ENCODE measurements at places on chromosomes 7 and 10.
A peak's percentile ranks its signal among the peaks of the same experiment; 100 is the strongest.

- peak; percentile 47 for DNase-seq
These were observed 94.7 kb upstream of the ZMIZ1 start for GRCh38 chr10:78973901-78974616.

DNA sequence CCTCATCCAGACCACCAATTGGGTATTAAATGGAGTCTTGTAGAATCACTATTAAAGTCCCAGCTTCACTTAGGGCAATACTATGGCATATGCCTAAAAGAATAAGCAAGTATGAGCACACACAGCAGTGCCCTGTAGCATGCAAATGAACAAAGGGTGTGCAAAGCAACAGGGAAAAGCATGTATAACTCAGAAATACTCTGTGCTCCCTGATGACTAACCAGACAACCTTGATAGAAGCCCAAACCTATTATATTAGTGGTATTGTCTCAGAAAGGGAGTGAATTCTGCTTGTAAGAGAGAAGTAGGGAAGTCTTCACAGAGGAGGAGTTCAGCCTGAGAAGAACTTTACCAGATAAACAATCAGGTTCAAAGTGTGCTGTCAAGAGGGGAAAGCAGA lies 131.2 kb downstream of the DGKI start:
- DNase-seq: no peak

- no peak for DNase-seq
These were observed 97.5 kb downstream of the CREM start for GRCh38 chr10:35224045-35224740.

GRCh38 chr7:98805956-98806838 lies 63.6 kb downstream of the TMEM130 start:
- DNase-seq: no peak

DNA sequence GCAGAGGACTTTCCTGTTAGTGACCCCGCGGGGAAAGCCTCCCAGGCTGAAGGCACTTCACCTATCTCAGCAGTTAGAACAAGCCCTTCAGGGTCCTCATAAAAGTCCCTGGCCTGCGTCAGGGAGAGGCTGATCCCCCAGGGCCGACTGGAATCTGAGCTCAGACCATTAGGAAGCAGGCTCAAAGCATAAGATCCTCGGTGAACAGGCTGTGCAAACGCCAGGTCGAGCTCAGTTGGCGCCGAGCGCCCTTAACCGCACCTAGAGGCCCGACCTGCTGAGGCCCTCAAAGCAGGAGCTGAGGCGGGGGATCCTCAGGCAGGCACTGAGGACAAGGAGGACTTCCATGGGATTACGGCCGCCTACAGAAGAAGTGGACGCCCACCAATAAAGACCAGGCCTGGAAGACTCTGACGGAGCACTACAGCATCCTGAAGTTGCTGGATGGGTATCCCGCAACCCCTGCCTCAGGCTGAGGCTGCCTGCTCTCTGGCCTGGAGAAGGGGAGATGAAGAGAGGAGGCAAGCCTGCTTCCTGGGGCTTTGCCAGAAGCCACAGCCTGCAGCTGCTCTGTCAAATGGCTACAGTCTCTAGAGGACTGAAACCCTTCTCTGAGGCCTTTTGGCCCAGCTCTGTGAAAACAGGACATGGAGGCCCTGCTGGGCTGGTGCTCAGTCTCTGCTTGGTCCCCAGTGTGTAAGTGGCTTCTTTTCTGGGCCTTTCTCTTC lies 29.9 kb downstream of the LIPJ start:
- no peak for DNase-seq

- no peak for DNase-seq
These were observed 118.1 kb downstream of the ZNF736 start for GRCh38 chr7:64431838-64432237.

GRCh38 chr7:41709621-41710020 lies 6.7 kb upstream of the INHBA start:
- DNase-seq: no peak

- DNase-seq: no peak
These were observed 1059.4 kb downstream of the NRG3 start for GRCh38 chr10:82934429-82934828.

DNA sequence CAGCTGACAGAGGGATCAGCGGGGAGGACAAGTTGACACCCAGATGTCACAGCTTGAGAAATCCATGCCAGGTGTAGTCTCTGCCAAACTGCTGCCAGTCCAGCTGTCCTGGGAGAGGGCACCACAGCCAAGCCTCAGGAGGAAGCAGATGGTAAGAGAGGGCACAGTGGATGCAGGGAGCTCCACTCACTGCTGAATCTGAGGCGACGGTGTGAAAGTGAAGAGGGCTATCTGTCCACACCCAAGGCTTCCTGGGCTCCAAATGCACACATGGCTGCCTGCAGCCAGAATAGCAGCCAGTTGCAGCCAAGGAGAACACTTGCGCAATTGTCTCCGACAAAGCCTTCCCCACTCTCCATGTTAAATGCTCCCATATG lies 502.4 kb downstream of the GRID1 start:
- DNase-seq: no peak

- DNase-seq: no peak
These were observed 454.8 kb downstream of the KCNMA1 start for GRCh38 chr10:77182803-77183202.

DNA sequence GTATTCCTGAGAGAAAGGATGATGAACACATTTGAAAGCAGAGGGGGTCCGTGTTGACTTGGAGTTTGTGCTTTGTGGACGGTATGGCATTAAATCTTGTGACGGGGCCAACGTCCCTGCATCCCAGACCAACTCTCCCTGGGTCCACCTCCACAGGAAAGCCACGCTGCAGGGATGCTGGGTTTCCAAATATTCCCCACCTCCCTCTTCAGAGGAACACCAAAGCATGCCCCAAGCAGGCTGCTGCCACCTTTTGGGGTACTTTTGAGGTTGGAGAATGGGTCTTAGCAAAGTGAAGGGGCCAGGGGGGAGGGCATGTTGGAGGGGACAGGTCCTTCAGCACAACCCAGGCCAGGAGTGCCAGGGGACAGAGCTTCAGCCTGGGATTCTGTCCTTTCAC lies 504.4 kb downstream of the TCERG1L start:
- DNase-seq: no peak

DNA sequence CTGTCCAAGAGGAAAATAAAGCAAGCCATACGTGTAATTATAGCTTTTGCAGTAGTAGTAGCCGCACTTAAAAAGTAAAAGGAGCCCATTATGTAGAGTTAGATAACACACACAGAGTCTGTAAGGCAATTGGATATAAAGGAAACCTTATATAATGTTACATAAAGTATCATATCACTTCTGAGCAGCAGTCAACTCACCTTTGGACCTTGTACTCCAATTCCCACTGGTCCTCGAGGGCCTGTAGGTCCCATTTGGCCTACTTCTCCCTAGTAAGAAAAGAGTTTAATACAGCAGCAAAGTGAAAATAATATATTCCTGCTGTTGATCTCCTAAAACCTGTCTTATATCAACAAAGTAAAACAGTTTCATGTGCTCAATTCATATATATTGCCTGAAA lies 83.6 kb downstream of the COL28A1 start:
- DNase-seq: no peak

DNA sequence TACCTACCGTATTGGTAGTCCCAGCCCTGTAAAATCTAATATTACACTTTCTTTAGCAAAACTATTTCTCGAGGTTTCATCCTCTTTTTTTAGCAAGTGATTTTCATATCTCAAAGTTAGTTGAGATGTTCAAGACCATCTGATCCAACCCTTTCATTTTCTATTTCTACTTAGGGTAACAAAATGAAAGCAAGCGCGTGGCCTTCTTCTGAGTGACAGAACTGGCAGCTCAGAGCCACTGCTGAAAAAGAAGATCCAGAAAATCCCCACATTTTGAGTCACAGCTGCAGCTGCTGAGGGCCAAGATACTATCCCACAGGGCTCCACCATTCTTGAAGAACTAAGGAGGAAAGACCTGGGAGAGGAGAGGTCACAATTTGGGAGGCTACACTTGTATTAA lies 24.8 kb upstream of the ZNF800 start:
- DNase-seq: peak; percentile 21

DNA sequence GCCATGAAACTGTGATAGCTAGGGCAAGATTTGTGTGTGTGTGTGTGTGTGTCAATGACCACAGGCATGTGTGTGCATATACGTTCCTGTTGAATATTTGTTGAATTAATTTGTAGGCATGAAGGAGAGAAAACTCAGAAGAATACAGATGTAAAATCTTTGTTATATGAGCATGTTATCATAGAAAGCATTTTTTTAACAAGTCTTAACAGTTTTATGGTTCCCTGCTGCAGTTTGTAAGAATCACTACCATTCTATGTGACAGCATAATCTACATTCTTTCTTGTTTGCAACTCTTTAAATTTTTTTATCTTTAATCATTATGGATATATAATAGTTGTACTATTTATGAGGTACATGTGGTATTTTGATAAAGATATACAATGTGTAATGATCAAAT lies 130.3 kb downstream of the CD36 start:
- no peak for DNase-seq

- DNase-seq: no peak
These were observed 72.2 kb upstream of the TMEM140 start for GRCh38 chr7:135075716-135076115.

GRCh38 chr10:45607276-45607675 lies 65.3 kb downstream of the ZFAND4 start:
- no peak for DNase-seq

DNA sequence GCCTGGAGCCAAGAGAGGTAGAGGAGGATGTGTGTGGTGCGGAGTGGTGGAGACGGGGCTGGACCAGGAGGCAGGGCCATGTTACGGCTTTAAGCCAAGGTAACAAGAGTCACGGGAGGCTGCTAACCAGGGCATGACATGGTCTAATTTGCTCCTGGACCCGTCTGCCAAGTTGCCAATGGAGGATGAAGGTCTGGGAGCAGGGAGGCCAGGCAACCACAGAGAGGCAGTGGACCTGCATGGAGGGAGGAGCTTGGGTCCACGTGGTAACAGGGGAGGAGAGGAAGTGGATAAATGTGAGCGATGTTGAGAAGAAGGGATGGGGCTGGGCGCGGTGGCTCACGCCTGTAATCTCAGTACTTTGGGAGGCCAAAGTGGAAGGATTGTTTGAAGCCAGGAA lies 31.0 kb downstream of the SRRM3 start:
- no peak for DNase-seq

GRCh38 chr10:101050208-101051069 lies 11.3 kb upstream of the KAZALD1 start:
- DNase-seq: no peak

DNA sequence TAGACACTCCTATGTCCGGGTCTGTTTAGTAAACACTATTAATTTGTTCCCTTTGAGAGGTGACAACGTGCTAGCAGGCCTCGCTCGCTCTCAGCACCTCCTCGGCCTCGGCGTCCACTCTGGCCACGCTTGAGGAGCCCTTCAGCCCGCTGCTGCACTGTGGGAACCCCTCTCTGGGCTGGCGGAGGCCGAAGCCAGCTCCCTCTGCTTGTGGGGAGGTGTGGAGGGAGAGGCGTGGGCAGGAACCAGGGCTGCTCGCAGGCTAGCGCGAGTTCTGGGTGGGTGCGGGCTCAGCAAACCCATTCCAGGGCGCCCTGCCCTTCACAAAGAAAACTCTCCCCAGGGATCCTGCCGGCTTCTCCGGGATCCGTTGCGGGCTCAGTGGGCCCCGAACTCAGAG lies 144.4 kb upstream of the CDCA7L start:
- no peak for DNase-seq

- DNase-seq: peak; percentile 86
These were observed 94.1 kb downstream of the PRKAG2 start for GRCh38 chr7:151782598-151783448.

DNA sequence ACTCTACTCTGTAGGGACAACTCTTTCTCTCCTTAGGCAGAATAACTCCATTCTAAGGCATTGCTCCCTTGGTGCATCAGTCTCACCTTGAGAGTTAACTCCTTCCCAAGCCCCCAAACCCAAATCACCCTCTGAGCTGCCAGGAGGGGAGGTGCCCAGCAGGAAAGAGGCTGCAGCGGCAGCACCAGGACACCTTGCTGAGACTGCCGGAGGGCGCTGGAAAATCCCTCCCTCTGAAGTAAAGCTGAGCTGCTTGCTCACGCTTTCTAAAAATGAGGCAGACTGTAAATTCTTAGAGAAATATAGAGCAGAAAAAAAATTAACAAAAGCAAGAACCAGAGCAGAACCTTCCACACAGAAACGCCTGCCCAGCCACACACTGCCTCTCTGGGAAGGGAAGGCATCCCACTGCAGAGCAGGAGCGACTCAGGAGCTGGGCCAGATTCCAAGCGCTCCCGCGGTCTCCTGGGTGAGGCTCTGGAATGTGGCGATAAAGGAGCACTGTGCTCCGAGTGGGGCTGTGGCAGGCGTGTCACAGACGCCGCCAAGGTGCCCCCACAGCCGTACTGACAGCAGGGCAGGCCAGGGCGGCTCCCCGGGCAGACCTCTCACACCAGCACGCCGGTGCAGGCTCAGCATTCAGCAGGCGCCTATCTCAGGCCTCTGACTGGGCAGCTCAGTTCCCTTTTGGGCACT lies 202.1 kb downstream of the TNS3 start:
- no peak for DNase-seq

GRCh38 chr7:75798770-75799169 lies 14.8 kb downstream of the CCL24 start:
- DNase-seq: no peak

- no peak for DNase-seq
These were observed 35.5 kb downstream of the LYZL2 start for GRCh38 chr10:30594077-30594476.

DNA sequence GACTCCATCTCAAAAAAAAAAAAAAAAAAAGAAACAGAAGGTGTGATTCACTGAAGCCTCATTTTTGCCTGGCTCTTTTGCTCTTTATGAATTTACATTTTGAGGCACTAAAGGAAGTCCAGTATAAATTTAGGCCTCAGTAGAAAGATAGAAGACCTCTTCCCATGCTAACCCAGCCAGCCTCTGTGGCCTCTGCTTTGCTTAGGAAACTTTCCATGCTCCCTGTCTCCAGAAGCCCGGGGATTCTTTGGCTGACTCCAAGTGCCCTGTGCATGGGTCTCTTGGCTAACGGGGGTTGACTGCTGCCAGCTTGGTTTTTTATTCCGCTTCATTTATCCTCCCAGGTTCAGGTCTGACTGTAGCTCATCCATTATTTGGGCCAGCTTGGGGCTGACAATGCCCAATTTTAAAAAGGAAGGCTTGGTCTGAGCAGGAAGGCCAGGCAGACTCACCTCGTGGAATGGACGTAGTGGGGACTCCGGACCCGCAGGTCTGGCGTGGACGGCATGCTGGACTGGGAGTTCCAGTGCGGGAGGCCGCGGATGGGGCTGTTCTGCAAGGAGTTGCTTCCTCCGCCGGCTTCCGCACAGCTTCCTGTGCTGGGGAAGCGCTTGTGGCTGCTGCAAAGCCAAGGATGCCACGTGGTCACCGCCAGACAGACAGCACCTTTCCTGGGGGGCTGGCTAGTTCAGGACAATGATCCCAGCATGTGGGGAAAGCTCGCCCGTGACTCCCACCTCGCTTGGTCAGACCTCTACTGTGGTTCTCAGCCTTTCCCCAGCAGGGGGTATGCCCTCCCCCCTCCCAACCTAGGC lies 72.3 kb downstream of the PRPF18 start:
- DNase-seq: no peak

- no peak for DNase-seq
These were observed 46.7 kb downstream of the NOC3L start for GRCh38 chr10:94315975-94316464.

All from GM19239 (cell line).